ENCODE measurements at places on chromosomes 6 and 20.
A peak's percentile ranks its signal among the peaks of the same experiment; 100 is the strongest.

DNA sequence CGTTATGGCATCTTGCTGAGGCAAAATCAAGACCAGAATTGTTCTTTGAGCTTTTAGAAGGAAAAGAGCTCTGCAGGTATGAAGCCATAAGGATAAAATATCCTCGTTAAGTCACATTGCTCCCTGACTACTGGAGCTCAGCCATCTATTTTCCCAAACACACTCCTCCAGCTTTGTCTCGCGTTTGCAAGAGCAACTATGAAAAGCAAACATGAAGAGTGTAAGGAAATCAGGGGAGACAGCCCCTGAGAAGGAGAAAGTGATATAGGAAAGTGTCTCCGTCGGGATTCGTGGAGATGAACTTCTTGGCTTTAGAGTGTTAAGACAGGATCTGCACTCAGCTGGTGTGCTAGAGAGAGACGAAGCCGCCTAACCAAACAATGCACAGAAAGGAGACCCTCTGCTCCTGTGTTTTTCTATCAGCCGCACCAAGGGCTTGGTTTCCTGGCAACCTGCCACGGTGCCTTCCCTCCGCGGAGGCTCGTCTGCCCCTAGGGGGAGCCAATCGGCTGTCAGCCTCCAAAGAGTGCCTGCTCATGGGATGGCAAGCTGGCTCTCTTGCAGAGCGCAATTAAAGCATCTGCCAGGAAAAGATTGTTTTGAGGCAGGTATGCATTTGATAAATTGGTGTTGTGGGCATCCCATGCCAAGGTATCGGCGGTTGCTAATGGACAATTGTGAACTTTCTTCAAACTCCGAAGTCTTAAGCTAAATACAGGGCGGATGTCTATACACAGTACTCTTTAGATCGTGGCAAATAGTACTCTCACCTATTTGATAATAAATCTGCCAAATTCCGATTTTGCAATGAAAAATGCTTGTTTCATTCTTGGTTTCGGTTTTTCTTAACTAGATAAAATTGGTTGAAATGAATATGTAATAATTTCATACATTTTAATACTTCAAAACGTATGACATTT is 603.2 kb downstream of the RNF144B start:
- peak; percentile 1 for DNase-seq

DNA sequence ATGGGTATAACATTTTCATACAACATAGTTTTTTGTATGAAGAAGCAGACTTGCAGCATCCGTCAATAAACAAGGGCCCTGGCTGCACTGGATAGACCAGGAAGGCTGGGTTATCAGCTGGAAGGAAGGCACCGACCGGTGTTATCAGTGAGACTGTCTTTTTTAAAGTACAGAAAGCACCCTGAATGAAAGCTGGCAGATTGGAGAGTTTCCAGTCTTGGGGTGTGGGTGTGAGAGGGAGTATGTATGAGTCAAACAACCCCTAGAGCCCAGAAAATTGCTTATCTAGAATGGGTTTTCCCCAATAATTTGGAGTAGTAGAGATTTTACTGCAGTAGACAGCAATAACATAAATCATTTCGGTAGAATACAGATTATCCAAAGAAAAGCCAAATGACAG is 42.4 kb downstream of the TXLNB start:
- DNase-seq, result no peak

DNA sequence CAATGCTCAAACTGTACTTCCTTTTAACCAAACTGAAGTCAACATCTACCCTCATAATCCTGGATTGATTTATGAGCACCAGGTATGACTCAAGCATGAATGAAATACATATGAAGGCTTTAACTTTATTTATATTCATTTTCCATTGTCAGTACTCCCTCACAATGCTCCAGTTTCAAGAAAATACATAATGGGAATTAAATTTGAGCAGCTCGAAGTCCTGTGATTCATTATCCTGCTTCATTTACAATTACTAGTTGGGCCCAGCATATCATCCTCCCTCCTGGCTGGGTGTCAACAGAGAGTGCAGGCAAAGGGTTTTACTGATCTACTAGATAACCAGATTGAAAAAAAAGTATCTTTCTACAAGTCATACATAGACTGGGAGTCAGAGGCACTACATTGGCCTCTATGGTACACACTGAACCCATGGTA is 10.1 kb downstream of the SAMHD1 start:
- no peak for DNase-seq

DNA sequence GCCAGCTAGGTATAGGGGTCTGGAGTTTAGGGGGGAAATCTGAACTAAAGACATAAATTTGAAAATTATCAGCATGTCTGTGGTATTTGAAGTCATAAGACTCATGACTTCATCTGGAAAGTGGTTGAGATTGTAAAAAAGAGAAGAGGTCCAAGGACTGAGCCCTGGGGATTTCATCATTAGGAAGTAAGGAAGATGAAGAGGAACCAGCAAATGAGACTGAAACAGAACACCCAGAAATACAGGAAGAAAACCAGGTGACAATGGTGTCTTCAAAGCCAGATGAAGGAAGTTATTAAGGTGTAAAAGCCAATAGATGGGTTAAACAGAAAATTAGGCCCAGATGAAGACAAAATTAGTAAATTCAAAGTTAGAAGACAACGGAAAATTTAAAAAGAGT is 49.1 kb upstream of the UBR2 start:
- DNase-seq, result no peak

DNA sequence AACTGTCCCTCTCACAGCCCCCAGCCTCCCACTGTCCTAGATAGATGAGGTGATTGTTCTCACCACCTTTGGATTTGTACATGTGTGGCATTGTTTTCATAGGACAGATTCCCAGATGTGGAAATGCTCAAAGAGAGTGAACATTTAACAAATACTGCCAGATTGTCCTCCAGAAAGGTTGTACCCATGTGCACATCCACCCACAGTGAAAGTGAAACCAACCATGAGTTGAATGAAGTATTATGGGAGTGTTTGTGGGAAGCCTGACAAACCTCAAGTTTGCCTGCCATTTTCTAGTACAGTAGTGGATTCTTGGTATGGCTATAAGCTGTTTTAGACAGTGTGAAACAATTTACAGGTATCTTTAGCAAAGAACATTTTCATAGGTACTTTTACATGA is 42.7 kb downstream of the ANKRD6 start:
- DNase-seq, result no peak
